ENCODE measurements at places on chromosomes 4 and X.

GRCh38 chr4:73438048-73438447 is 2.0 kb downstream of the AFP start:
- DNase-seq = no peak

DNA sequence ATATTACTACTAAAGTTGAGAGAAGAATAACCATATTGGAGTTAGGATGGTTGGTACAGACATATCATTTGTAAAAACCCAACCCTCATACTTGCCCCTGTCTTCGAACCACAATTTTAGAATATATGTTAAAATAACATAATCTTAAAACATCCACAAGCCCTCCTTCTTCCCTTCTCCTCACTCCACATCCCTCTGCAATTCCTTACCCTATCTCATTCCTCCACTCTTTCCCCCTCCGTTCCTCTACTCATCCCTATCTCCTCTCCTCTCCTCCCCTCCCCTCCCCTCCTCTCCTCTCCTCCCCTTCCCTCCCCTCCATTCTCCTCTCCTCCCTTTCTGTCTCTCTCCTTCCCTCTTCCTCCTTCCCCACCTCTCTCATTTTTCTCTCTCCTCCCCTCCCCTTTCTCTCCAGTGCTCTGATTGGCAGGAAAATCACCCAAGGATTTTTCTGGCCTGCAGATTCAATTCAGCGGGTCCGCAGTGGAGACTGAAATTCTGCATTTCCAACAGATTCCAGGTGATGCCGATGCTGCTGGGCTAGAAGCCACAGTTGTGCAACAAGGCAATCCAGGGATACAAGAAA is 17.4 kb upstream of the ODAM start:
- no peak for DNase-seq

- no peak for DNase-seq
Measured at GRCh38 chr4:23959396-23960148, 69.7 kb upstream of the PPARGC1A start.

- DNase-seq = no peak
Measured at GRCh38 chr4:159308566-159309340, 205.9 kb downstream of the RAPGEF2 start.

DNA sequence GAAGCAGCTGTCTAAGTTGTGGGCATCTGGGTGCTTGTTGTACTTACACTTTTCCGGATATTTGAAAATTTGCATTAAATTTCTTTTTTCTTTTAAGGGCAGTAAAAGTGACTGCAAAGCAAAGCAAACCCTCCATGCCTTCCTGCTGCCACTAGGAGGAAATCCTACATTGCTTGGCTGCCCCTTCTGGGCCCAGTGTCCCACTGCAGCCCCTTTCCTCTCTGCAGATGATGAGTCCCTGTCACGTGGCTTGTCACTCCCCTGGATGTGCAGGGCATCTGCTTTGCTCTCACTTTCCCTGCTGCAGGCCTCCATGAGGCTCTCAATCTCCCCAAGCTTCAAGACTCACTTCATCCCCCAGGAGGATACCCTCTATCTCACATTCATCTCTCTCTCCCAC is 12.7 kb downstream of the TSR2 start:
- DNase-seq = no peak

Data from GM04503 (cell line).